Activated T-helper 1 cell treated with Interleukin-2 at 50 U/mL for 16 hours (primary cell): ENCODE measurements at places on chromosomes 12 and 14.

- DNase-seq = no peak
Observed at GRCh38 chr12:130364578-130364977, 26.9 kb downstream of the PIWIL1 start.

DNA sequence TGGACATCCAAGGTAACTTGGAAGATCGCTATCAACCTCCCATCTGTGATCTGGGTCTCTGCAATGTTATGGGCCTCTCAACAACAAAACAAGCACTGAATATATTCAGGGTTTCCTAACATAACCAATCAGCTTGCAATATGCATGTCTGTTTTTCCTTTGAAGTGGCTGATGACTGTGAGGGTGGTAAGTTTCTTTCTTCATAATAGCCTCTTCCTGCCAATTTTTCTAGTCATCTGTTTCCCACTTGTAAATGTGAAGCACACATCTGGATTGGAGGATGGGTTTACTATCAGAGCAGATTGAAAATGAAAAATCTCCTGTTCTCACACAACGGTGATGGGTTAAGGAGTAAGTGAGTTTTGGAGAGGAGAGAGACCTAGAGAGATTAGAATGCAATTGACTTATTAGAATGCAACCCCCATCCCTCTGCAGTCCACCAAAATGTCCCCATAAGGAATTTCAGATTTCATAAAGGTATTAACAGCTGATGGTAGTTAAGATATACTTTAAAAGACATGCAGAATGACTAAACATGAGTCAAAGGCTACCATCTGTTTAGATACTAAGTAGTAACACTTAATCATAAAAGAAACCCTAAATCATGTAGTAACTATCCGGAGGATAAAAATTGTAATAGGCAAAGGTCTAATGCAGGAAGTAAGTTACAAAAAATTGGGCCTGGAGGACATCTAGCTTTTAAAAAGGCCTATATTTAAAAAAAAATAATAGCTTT is 58.4 kb upstream of the SAV1 start:
- no peak for DNase-seq

GRCh38 chr12:91413581-91414546 is 231.2 kb upstream of the DCN start:
- DNase-seq = no peak

GRCh38 chr12:48379794-48380193 is 29.1 kb upstream of the ZNF641 start:
- DNase-seq = no peak

GRCh38 chr12:65259501-65259900 is 19.0 kb upstream of the MSRB3 start:
- no peak for DNase-seq

- DNase-seq = no peak
Observed at GRCh38 chr12:38825006-38825405, 80.4 kb downstream of the CPNE8 start.

GRCh38 chr12:98464190-98464589 is 51.2 kb upstream of the TMPO start:
- DNase-seq = no peak

DNA sequence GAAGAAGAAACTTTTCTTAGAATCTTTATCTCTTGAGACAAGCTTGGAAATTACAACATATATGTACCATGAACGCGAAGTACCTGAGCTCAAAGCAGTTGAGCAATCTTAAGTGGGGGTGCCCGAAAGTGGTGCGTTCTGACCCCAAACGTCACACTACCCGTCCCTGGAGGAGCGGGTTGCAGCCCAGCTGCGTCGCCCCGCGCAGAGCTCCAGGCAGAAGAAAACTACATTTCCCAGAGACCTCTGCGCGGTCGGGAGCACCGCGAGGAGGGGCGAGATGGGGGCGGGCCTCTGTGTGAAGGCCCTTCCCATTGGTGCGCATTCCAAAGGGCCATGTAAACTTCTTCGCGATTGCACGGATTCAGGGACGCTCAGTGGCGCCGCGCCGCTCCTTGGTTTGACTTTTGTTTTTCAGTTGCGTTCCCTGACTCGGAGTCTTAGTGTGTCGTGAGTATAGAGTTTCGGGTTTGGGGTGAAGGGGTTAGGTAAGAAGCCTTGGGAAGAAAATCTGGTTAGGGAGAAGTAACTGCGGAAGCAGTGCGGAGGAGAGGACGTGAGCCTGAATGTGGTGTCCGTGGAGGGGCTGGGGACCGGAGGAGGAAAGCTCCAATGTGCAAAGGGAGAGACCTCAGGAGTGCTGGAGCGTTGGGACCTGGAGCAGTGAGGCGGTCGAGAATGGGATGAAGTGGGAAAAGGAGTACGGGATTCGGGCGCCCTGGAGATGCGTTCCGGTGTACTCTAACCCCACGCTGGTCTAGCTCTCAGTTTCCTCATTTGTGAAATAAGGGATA is at the start of gene CCDC77:
Gene CCDC77, plus strand, starts transcription at position 410 of the 794 bp plus-strand sequence. CDS start 7,740 bp downstream, outside the sequence.
- DNase-seq = peak; percentile 87

DNA sequence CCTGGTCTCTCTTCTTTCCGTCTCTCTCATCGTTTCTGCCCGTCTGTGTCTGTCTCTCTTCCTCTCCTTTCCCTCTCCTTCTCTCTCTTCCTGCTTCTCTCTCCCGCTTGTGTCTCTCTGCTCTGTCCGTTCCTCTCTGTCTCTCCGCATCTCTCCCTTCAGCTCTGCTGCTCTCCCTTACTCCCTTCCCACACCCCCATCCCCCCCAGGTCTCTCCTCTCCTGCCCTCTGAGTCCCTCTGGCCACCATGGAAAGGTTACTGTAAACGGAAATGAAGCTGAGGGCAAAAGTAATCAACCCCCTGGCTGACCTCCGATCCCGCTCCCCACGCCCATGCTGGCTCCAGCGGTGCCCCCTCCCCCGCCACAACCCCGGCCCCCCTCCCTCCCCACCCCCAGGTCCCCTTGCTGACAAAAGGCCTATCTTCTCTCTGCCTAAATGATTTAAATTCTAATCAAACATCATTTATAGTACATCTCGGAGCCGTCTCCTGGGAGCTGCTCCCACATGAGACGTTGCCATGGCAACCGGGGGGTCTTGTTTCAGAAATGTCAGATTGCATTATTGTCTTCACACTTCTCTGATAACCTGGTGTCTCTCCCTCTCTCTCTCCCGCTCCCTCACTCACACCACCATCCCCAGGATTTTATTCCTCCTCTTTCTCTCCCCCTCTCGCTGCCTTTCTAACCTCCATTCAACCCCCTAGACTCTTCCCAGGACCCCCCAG is 203.8 kb downstream of the RBM19 start:
- no peak for DNase-seq

DNA sequence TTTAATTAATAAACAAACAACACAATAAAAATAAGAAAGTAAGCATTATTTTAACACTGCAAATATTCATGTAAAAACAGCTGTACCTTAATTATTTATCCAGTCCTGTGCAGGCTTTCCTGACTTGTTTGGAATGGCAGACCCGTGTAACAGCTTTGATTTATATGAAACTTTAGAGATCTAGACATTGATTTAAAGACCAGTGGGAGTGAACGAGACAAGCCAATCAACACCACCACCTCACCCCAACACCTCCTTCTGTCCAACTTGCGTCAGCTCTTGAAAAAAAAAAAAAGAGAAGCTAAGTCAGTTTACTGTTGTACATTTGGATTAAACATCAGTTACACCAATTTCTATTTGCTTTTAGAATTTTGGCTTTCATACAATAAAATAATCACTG is 22.3 kb downstream of the SLC38A4 start:
- DNase-seq = no peak

GRCh38 chr12:3204730-3205531 is 127.8 kb downstream of the TSPAN9 start:
- DNase-seq = no peak

DNA sequence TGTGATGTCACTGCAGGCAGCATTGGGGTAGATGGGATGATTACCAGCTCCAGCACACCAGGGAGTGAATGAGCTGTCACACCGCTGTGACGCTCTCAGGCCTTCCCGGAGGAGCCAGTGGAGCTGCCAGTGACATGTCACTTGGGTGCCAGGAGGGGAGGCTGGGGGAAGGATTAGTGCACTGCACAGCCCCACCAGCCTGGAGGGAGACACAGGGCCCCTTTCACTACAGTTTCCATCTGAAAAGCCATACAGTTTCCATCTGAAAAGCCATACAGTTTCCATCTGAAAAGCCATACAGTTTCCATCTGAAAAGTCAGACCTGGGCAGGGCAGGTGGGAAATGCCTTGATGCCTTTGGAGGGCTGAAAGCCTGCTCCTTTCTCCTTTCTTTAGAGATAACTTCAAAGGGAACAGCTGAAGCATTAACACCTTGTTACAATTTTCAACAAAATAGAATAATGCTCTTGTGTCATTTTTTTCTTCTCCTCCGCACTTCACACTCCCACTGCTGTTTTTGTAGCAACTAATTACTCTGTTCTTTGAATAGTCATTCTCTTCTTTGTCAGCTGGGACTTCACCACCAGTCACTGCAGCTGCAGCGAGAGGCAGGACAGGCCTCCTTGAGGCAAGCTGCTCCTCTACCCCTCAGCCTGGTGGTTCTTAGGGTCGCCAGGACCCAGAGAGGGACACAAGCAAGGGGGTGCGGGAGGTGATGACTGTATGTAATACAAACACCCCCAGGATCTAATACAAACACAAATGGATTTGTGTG is 256.9 kb upstream of the RGS6 start:
- DNase-seq = no peak

DNA sequence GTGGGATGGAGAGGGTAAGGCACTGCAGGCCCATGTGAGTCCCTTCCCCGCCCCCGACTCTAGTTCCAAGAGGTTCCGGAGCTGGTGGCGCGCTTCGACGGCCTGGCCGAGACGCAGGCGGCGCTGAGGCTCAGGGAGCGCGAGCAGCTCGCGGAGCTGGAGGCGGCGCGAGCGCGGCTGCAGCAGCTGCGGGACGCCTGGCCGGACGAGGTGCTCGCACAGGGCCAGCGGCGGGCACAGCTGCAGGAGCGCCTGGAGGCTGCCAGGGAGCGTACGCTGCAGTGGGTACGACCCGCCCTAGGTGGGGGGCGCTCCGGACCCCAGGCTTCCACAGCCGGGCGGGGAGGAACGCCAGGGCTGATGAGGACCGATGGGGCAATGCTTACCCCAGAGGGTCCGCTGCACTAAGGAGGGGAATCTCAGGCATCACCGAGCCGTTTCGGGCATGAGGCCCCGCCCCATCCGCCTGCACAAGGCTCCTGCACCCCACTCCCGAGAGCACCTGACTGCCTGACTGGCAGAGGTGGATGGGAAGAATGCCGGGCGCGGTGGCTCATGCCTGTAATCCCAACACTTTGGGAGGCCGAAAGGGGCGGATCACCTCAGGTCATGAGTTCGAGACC is 4.9 kb downstream of the CFAP73 start:
- DNase-seq = no peak

GRCh38 chr12:116540622-116541152 is 18.5 kb upstream of the MAP1LC3B2 start:
- DNase-seq = no peak

- peak; percentile 19 for DNase-seq
Observed at GRCh38 chr12:109927622-109928021, 27.5 kb downstream of the TCHP start.

- DNase-seq = no peak
Observed at GRCh38 chr12:53677800-53678148, 1.9 kb upstream of the ATP5MC2 start.

DNA sequence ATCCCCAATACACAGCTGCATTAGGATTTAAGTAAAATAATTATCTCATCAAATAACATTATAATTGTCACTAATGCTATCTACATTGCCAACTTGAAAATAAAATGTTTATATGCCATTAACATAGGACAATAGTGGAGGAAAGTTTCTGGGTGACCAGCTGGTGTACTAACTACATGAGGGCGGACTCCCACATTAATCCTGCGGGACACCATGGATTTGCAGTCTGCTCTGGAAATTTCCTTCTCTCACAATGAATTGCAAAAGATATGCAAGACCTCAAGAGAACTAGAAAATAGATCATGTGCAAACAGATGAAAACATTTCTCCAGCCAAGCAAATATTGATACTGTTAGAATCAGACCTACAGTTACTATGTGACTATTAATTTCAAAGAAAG is 390.1 kb downstream of the NAV3 start:
- DNase-seq = no peak

DNA sequence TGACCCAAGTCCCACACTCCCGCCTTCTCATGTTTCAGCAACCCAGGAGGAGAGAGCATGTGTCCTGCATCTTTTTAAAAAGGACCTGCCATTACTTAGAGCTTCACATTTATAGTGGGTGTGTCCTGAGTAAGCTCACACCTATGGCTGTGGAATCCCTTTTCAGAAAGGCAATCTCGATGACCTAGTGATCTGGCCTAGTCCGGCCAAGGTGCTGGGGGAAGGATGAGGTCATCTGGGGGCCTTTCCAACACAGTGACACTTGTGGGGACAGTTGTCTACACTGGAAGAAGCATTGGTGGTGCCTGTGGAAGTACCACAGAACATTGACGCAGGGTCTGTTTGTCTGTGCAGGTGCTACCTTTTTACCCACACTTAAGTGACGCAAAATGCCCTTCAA is 8.2 kb downstream of the TCP11L2 start:
- no peak for DNase-seq

DNA sequence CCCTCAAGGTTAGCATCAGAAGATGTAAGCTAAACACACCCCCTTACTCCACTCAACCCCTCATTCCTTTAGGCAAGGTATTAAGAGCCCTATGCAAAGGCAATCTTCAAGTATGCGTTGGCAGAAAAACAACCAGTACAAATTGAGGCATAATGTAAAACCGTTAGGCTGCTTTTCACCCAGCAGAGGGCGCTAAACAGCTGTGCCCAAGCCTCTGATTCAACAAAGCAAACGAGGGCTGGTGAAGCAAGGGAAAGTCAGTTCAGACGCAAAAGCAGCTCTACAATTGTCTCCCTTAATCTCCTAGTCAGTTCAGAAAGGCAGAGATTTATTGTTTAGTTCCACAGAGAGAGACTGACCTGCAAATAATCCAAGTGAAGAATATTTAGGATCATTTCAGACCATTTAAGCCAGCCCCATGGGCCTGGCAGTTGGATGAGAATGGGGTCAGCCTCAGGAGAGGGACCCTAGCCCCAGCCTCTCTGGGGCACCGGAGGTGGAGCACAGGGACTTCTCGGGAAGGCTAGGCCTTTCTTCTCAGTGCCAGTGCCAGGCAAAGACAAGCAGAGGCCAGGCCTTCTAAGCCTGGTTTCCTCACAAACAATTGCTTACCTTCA is 23.5 kb downstream of the DCAF5 start:
- DNase-seq = peak; percentile 43

GRCh38 chr12:90593596-90594295 is 361.2 kb downstream of the CCER1 start:
- no peak for DNase-seq

DNA sequence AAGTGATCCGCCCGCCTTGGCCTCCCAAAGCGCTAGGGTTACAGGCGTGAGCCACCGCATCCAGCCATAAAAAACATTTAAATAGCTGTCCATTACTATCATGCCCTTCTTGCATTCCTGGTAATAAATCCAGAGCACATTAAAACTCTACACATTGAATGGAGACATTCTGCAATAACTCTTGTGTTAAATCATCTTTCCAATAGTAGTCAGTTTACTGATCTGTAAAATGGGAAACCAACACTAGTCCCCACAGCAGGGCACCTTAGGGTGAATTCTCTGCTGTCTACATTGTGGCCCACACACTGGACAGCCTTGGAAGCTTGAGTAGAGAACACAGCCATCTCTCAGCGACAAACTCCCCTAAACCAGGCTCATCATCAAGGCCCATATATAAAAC is 85.5 kb upstream of the NUDT4 start:
- no peak for DNase-seq

- DNase-seq = no peak
Observed at GRCh38 chr14:73888460-73888725, 1.7 kb downstream of the ZNF410 start.
